ENCODE measurements at places on chromosomes 2 and 18.

- DNase-seq: no peak
These were observed 2.0 kb upstream of the UBE2F start for GRCh38 chr2:237964578-237965404.

GRCh38 chr2:197399887-197400540 lies 34.8 kb downstream of the SF3B1 start:
- DNase-seq: no peak

- DNase-seq: no peak
These were observed 100.1 kb downstream of the GALNT13 start for GRCh38 chr2:153971855-153972254.

- DNase-seq: no peak
These were observed 273.1 kb downstream of the PLCL1 start for GRCh38 chr2:198077477-198077876.

DNA sequence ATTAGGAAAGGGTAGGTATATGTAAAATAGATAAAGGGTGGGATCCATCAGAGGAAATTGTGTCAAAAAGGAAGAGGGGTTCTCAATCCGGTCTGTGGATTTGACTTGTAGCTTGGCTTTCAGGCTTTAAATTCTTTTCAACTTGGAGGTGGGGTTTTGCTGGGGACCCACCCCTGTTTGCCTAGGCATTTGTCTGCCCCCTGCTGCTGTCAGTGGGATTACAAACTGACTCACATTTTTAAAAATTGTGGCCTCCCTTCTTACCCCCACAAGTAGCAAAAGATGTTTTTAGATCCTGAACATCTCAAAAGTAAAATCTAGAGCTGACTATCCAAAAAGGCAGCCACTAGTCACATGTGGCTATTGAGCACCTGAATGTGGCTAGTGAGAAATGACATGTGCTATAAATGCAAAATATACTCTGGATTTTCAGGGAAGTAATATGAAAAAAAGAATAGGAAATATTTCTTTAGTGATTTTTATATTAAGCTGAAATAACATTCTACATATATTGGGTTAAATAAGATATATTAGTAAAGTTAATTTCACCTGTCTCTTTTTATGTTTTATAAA lies 178.9 kb downstream of the GFPT1 start:
- no peak for DNase-seq

GRCh38 chr2:237923481-237924163 lies 43.2 kb upstream of the UBE2F start:
- no peak for DNase-seq

DNA sequence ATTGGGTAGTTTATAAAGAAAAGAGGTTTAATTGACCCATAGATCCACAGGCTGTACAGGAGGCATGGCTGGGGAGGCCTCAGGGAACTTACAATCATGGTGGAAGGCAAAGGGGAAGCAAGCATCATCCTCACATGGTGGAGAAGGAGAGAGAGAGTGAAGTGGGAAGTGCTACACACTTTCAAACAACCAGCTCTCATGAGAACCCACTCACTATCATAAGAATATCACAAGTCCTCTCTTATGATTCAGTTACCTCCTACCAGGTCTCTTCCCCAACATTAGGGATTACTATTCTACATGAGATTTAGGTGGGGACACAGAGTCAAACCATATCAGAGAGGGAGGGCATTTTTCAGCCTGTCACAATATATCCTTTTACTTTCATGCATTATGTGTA lies 22.7 kb upstream of the DOCK10 start:
- DNase-seq: no peak

GRCh38 chr2:195902857-195903256 lies 165.8 kb downstream of the DNAH7 start:
- DNase-seq: no peak

DNA sequence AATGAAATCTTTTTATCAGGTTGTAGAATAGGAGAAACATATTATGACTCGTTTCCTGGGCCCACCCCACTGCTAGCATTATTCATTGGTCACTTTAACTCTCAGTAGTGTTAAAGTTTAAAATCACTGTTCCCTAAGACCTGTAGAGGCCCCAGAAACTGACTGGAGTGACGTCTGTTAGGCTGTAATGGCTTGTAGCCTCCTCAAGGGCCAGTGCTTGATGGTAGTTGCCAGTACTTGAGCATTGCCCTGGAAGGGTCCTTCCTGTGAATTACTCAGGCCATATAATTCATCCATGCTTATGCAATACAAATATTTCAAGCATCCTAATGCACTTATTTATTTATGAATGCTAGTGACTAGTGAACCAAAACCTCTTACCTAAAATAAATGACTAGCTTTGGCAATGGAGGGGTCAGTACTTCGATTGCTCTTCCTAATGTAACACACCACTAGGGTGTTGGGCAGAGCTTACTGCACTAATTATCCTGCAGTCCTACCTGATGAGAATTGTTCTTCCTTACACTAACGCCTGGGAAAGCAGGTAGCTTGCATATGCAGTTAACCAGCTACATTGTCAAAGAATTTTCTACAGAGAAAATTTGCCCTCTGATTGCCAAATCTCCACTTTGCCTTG lies 31.2 kb downstream of the ARHGAP25 start:
- no peak for DNase-seq

Data from H4 (cell line).